ENCODE measurements at places on chromosomes 1 and 21. TPM values are rescaled to one million over a fixed set of nuclear protein-coding genes. Genes with fewer than 3 reads are reported as not detected.

The MATN1 gene
- 1.7 TPM for total RNA-seq

The ZBTB18 gene
- 21.7 TPM for total RNA-seq

DNA sequence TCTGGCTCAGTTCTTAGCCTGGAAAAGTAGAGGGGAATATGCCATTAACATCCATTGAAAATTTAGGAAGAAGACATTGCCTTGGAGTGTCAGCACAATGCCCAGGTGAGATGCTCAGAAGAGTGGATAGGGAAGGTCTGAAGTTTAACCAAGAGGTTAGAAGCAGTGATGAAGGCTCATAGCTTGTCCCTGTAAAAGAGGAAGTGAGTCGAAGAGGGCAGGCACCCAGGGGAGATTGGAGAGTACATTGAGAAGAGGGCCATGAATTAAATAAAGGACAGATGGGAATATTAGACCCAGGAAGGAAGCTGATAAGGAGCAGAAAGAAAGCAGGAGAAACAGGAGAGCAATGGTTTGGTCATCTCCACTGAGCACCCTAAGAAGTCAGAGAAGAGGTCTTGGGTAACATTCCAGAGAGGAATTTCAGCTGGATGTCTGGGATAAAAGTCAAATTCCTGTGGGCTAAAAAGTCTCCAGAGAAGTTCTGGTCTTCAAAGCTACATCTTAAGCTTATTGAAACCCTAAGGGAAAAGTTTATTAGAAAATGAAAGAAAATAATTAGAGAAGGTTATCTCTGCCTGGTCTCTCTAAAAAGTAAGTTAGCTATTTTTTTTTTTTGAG, 17.3 kb downstream of the C8B start:
- peaks cover 3% of the 10 kb centered on the region for H3K4me1 ChIP-seq
- no peak for DNase-seq
- H3K36me3 ChIP-seq = no peaks in the 10 kb centered on the region
- no peak overlapping the region for H3K4me3 ChIP-seq

- peaks cover 12% of the 10 kb centered on the region for H3K27me3 ChIP-seq
Observed at GRCh38 chr1:244049162-244050013, 1.7 kb upstream of the ZBTB18 start.

DNA sequence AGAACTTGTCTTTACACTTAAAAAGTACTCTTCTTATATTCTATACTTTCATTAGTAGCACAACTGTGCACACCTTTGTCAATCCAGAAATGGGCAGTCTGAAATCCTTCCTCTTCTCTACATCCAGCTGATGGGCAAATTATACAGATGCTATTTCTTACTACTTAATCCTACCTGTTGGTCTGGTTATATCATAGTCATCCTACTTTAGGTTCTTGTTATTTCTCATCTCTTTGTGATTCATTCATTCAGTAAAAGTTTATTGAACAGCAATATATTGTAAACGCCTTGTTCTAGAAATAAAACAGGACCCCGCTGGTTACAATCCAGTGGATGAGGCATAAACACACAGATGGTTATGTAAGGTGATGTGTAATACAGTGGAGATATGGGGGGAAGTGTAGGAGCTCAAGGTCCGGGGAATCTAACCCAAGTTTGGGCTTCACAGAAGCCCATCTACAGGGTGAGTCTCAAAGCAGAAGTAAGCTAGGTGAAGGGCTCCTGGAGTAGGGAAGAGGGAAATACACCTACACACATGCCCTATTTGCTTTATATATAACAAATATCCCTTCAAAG, 11.8 kb upstream of the FUBP1 start:
- no peak overlapping the region for H3K4me3 ChIP-seq
- peaks cover 10% of the 10 kb centered on the region for H3K4me1 ChIP-seq
- no peaks in the 10 kb centered on the region for H3K36me3 ChIP-seq
- H3K27ac ChIP-seq = no peak overlapping the region
- DNase-seq = no peak
- H3K27me3 ChIP-seq = peaks cover 2% of the 10 kb centered on the region

GRCh38 chr21:45137612-45137937, 63.2 kb downstream of the ADARB1 start:
- peaks cover 7% of the 10 kb centered on the region for H3K27me3 ChIP-seq
- no peaks in the 10 kb centered on the region for H3K36me3 ChIP-seq
- no peak overlapping the region for H3K4me3 ChIP-seq
- no peak overlapping the region for H3K27ac ChIP-seq

GRCh38 chr1:77704736-77705135, 22.3 kb upstream of the ZZZ3 start:
- no peaks in the 10 kb centered on the region for H3K27me3 ChIP-seq
- H3K27ac ChIP-seq = no peak overlapping the region
- DNase-seq = no peak
- no peaks in the 10 kb centered on the region for H3K4me1 ChIP-seq
- peaks cover 21% of the 10 kb centered on the region for H3K36me3 ChIP-seq
- H3K4me3 ChIP-seq = no peak overlapping the region

Measured in endothelial cell (in vitro differentiated cells).